Stimulated activated CD8-positive, alpha-beta memory T cell treated with anti-CD3 and anti-CD28 coated beads, Interleukin-12 subunit alpha, Interleukin-12 subunit beta, amount 100 ng/mL, for 4 hours (primary cell): ENCODE measurements at places on chromosomes 1 and 21.

DNA sequence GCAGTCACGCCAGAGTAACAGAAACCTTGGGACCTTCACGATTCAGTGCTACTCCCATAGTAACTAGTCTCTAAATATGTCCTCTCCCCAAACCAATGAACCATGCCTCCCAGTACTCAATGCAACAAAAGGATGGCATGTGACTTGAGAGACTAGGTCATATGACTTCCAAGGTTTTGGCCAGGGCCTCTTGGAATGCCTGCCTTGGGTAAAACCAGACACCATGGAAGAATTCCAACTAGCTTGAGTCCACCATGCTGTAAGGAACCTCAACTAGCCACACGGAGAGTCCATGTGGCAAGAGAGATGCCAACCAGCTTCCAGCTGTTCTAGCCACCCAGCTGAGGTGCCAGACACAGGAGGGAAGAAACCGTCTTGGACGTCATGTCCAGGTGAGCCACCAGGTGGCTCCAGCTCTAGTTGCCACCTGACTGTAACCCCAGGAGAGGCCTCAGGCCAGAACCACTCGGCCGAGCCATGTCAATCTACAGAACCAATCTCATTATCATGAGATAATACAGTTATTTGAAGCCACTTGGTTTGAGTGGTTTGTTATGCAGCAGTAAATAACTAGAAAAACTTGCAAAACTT, 115.0 kb downstream of the SYF2 start:
- no peak for DNase-seq

GRCh38 chr1:226882631-226883409, 12.4 kb downstream of the PSEN2 start:
- DNase-seq = peak; percentile 5

- DNase-seq = no peak
These were observed 229.9 kb downstream of the PTPRU start for GRCh38 chr1:29466258-29466657.

- no peak for DNase-seq
These were observed 470.5 kb upstream of the DAB1 start for GRCh38 chr1:57894315-57894714.

GRCh38 chr1:108049178-108049819, 84.3 kb upstream of the VAV3 start:
- no peak for DNase-seq

GRCh38 chr1:59071876-59072582, 224.9 kb upstream of the FGGY start:
- no peak for DNase-seq

GRCh38 chr1:15196069-15196468, 42.5 kb downstream of the TMEM51 start:
- DNase-seq = no peak

DNA sequence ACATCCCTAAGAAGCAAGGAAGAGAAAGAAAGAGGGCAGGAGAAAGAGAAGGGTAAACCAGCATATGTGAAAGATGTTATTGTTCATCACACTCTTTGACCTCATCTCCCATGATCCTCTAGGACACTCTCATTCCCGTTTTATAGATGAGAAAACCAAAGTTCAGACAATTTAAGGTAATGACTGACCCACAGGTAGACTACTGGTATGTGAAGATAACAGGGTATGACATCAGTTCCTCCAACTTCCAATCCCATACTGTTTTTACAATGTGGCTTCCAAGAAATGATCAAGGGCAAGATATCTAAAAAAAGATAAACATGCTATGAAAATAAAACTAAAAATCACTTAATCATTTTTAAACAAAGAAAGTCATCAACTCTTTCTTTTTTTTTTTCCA, 95.2 kb upstream of the TNFSF4 start:
- no peak for DNase-seq

- DNase-seq = no peak
These were observed 77.0 kb downstream of the ZMYM4 start for GRCh38 chr1:35345439-35345981.

GRCh38 chr1:6445062-6445763, 20.6 kb downstream of the ESPN start:
- no peak for DNase-seq

DNA sequence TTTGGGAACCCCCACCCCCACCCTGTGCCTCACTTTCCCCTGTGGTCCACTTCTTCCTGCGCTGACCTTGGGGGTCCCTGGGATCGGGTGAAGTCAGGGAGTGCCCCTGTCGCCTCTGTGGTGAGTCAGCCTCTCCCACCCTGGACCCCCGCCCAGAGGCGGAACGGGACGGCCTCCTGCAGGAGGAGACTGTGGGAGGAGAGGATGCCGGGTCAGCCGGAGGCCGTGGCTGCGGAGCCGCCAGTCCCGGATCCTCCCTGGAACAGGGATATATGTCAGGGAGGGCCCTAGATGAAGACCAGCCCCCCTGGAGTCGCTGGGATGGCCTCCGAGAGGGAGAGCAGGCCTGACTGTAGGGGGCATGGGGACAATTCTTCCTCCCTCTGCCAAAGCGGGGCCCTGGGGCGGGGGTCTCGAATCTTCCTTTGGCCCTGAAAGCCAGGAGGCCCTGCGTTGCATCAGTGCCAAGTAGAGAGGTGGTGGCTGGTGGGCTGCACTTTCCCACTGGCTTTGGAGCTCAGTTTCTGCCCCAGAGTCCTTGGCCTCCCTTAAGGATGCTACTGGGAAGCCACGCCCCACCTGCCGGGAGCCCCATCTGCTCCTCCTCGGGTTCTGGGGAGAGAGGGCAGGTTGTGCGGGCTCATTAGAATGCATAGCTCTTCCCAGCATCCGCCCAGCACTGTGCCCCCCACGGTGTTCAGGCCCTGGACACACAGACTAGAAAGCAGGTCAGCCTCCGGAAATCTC, 930 bp downstream of the ARHGEF10L start:
- no peak for DNase-seq

DNA sequence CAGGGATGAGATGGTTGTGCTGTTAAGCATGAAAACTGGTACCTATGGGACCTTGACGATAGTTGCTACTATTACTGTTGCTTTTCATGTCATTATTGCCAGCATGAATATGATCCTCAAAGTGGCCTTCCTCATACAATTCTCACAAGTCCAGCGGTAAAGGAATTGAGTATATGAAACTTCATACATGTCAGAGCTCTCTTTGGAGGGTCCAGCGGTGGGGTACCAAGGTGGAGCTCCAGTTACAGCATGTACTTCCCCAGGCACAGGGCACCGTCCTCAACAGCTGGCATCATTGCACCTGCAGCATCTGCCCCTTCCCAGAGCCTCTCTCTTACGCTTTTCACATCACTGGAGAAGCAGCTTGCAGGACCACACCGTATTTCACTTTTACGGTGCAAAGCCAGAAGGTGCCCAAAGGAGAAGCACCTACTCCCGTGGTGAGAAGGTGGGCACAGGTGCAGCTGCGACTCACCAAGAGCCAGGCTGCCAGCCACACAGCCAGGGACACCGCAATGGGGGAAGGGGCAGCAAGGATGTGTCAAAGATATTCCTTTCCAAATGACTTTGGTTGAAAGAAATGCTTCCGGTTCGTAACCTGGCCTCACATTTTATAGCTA, 166.4 kb upstream of the IRF2BP2 start:
- no peak for DNase-seq

- DNase-seq = no peak
These were observed 1.8 kb upstream of the CKS1B start for GRCh38 chr1:154972517-154973343.

GRCh38 chr1:160251687-160252526, 10.4 kb downstream of the DCAF8 start:
- no peak for DNase-seq

GRCh38 chr1:119966020-119966419, 69.7 kb upstream of the ADAM30 start:
- no peak for DNase-seq

DNA sequence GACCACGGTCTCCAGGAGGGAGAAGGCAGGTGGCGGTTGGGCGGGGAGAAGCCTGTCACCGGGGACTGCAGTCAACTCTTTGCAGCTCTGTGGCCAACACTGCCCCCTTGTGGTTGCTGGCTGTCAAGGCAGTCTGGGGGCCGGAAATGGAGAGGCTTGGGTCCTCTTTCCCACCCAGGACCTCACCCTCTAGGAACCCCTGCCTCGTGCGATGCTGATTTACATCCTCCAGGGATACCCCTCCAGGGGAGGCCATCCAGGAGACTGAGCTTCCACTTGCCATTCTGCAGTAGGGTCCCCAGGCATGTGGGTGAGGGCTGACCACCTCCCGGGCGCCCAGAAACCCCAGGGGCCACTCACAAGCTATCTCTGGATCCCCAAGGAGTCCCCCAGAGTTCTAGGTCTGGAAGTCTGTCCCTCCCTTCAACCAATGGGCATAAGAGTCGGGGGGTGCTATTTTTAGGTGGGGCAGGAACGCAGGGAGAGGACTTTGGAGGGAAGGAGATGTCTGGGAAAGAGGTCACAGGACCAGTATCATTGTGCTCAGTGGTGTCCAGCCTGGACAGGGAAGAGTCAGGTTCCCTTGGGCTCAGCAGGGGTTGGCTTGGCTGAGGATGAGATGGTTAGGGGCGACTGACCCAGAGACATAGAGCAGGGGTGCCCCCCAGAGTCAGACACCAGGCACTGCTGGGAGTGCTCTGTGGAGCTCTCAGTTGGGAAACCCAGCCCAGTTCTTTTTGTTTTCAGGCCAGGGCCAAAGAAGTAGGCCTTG, 7.1 kb upstream of the GPR61 start:
- peak; percentile 77 for DNase-seq

DNA sequence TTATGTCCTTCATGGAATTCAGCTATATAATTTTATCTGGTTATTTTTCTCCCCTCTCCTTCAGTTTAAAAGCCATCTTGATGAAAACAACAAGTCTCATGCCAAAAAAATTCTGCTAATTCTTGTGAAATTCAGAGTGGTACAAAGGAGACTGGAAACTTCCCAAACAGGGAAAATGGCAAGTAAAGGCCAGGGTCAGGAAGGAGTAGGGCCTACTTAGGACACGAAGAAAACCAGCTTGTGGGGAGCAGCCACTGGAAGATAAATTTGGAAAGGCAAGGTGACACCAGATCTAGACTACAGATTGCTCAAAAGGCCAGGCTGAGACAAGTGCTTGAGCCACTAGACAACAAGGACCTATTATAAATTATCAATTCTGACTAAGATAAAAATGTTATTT, 6.4 kb downstream of the TSTD1 start:
- DNase-seq = no peak

DNA sequence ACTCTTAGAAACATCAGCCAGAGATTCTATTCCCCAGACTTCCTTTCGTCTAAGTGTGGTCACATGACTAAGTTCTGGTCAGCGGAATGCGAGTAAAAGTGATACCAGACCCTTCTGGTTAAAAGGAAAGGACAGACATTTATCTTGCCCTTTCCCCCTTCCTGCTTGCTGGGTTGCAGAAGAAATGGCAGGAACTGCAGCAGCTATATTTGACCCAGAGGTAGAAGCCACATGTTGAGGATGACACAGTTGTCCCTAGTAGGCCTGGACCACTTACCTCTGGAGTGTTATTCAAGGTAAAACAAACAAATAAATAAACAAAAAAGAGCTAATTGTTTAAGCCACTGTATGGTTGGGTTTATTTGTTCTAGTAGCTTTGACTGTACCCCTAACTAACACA, 73.3 kb downstream of the TAS1R2 start:
- no peak for DNase-seq

GRCh38 chr1:167544447-167545093, 9.0 kb downstream of the CREG1 start:
- DNase-seq = no peak

DNA sequence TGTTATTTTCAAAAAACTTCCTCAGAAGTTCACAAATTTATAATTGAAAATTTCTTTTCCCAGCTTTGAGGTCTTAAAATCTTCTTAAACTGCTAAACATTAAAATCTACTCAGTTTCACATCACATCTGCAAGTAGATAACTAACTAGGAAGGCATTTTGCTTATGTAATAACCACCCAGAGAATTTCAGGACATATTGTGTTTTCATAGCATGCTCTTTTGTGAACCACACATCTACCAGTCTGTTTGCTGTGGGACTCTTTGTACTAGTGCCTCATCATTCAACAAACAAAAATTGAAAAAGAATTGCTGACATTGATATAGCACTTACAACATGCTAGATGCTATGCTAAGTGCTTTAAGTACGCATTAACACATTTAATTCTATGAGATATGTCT, 31.6 kb upstream of the C1orf146 start:
- DNase-seq = no peak

GRCh38 chr1:6972399-6972798, 187.1 kb downstream of the CAMTA1 start:
- DNase-seq = no peak

GRCh38 chr1:31628931-31629556, 11.6 kb downstream of the HCRTR1 start:
- DNase-seq = no peak

DNA sequence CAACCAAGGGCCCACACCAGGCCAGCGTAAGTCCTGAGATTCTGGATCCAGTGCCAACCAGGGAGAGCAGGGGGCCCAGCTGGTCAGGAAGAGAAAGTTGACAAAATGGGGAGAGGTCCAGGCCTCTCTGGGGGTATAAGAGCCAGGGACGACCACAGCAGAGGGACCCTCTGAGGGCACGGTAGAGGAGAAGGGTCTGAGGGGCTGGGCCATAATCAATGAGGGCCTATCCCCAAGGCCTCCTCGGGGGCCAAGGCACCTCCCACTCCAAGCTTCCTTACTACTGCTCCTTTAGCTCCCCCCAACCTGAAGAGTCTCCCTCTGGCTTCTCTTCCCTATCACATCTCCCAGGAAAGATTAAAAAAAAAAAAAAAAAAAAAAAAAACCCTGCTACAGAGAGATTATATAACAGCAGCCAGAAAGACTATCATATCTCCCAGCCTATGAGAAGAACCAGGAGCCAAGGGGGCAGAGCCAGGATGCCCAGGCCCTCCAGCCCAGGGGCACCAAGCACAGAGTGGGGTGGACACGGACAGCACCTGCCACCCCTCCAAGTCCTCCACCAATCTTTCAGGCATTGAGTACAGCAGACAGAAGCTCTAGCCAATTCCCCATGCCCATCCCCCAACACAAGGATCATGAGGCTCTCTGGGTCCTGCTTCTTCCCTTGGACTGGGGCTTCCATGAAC, 2.7 kb downstream of the MEF2D start:
- no peak for DNase-seq

DNA sequence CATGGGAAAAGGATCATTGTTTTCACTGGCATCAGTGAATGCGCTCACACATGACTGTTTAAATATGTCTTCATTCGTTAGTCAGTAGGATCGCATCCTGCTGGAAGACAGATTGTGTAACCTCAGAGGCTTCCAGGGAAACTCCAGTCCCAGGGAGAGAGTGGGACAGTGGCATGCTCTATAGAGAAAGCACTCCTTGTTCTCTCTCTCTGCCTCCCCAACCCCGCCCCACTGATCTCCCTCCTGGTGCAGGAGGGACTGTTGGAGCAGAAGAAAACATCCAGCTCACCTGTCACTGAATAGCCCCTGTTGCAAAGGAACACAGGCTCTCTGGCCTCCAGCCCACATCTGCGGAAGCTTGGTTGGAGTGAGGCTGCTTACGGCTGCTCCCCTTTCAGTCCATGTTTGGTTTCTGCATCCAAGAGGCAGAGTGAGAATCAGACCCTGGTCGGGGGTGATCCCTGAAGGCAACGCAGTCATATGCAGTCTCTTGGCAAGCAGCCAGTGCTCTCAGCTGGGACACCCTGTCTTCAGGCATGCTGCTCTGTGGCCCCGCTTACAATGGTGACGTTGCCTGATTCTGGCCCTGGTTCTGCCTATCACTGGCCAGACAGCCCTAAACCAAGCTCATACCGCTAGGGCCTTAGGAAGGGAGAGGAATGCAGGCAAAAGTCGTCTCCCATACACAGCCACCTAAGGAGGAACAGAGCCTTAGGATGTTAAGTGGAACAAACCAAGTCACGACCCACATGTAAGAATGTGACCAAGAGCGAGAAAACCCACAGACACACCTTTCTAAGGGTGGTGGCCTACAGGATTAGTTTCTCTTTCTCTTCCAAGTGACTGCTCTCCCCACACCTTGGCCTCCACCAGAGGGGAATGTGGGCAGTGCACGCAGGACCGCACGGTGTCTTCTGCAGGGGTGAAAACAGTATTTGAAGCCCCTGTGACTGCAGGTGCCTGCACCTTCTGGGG, 39.7 kb downstream of the BACE2 start:
- no peak for DNase-seq
